ENCODE measurements at places on chromosomes 1 and 21.

DNA sequence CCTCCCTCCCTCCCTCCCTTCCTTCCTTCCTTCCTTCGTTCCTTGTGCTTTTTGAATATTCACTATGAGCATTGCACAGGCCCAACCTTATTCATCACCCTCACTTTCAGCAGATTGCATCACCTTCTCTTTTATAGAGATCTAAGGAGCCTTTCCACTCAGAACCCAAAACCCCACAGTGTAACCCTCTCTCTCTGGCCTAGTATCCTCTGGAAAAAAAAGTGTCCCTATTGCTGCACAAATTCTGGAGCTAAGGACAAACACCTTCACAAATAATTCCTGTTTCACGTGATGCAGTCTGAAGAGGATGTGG lies 25.6 kb downstream of the OR10J5 start:
- H3K36me3 ChIP-seq: no peaks in the 10 kb centered on the region
- no peak for DNase-seq
- H3K27ac ChIP-seq: no peak overlapping the region

DNA sequence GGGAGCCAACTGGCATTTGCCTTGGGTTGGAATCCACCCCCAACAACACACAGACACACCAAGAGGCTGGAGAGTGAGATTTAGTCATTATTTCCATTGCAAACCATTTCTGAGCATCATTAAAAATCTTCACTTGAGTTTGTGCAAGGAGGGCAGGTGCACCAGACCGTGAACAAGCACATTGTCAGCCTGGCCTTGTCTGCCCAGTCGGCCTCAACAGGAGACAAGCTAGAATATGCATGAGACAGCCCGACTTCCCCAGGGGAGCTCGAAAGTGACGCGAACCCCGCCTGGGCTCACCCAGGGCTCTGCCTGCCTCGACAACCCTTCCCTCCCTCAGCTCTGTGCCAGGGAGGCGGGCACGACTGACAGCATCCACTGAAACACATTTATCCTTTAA lies 15.4 kb upstream of the GUCA2B start:
- no peak overlapping the region for H3K4me3 ChIP-seq
- no peaks in the 10 kb centered on the region for H3K36me3 ChIP-seq
- DNase-seq: no peak

DNA sequence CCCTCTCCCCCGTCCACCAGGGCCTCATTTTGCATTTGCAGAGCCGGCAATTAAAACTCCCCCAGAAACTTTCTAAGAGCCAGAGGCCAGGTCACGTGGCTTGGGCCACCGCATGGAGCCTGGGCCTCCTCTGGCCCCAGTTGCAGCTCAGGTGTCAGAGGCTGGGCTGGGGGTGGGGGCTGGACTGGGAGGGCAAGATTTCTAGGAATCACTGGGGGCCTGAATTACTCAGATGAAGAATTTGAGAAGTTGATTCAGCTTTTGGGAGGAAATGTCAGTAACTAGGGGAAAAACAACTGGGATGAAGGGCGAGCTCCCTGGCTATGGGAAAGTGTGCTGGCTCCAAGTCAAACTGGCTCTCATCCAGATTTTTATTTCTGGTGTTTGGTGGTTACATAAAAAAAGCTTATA lies 151.0 kb downstream of the CDC7 start:
- H3K27me3 ChIP-seq: no peaks in the 10 kb centered on the region
- peaks cover 11% of the 10 kb centered on the region for H3K4me1 ChIP-seq
- peak; percentile 76 for DNase-seq
- H3K27ac ChIP-seq: peak overlapping the region; percentile 60

DNA sequence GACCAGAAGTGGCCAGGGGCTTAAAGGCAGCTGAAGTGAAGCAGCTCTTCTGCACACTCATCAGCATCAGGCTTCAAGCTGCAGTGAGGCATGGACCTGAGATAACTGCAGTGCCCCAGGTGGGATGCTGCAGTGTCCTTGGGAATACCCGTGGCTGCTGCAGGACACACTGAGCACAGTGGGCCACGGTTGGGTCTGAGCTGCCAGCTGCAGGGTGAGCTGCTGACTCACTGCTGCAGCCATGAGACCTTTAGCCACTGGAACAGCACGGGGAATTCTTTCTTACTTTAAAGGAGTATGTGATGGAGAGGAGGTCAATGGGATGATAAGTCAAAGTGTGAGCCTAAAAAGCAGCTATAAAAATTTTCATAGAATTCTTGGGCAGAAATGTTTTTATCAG lies 102.1 kb downstream of the XCL2 start:
- peaks cover 12% of the 10 kb centered on the region for H3K4me1 ChIP-seq
- H3K27me3 ChIP-seq: no peaks in the 10 kb centered on the region
- H3K36me3 ChIP-seq: no peaks in the 10 kb centered on the region
- H3K4me3 ChIP-seq: no peak overlapping the region

- peaks cover 62% of the 10 kb centered on the region for H3K4me1 ChIP-seq
- no peaks in the 10 kb centered on the region for H3K27me3 ChIP-seq
- H3K36me3 ChIP-seq: no peaks in the 10 kb centered on the region
- H3K27ac ChIP-seq: peak overlapping the region; percentile 84
- H3K4me3 ChIP-seq: no peak overlapping the region
Observed at GRCh38 chr1:116988908-116989307, 12.7 kb upstream of the CD101 start.

- peaks cover 15% of the 10 kb centered on the region for H3K4me1 ChIP-seq
- H3K27ac ChIP-seq: no peak overlapping the region
- no peaks in the 10 kb centered on the region for H3K27me3 ChIP-seq
- peak; percentile 33 for DNase-seq
- H3K36me3 ChIP-seq: no peaks in the 10 kb centered on the region
- no peak overlapping the region for H3K4me3 ChIP-seq
Observed at GRCh38 chr1:42168763-42169162, 4.2 kb upstream of the GUCA2A start.

- no peak for DNase-seq
- H3K4me1 ChIP-seq: no peaks in the 10 kb centered on the region
- no peaks in the 10 kb centered on the region for H3K36me3 ChIP-seq
- no peak overlapping the region for H3K4me3 ChIP-seq
- no peak overlapping the region for H3K27ac ChIP-seq
Observed at GRCh38 chr21:44730028-44730395, 18.6 kb upstream of the TSPEAR start.

DNA sequence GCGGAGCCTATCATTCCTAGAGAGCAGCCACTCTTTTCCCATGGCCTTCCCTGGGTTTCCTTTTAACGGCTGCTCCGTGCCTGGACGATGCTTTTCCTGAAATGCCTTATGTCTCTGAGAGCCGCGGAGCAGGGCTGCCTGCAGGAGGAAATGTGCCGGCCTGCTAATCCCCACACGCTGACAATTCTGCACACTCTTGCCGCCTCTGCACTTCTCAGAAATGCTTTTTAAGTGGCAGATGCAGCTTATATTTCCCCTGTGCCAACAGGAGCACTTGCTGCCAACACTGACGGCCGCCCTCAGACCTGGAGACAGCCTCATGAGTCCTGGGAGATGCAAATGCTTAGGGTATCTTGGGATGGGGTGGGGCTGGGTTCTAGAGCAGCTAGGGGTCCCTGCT lies 253.2 kb downstream of the GRIK3 start:
- no peak overlapping the region for H3K4me3 ChIP-seq
- H3K27me3 ChIP-seq: peaks cover 23% of the 10 kb centered on the region
- H3K4me1 ChIP-seq: no peaks in the 10 kb centered on the region
- H3K36me3 ChIP-seq: no peaks in the 10 kb centered on the region
- no peak for DNase-seq

DNA sequence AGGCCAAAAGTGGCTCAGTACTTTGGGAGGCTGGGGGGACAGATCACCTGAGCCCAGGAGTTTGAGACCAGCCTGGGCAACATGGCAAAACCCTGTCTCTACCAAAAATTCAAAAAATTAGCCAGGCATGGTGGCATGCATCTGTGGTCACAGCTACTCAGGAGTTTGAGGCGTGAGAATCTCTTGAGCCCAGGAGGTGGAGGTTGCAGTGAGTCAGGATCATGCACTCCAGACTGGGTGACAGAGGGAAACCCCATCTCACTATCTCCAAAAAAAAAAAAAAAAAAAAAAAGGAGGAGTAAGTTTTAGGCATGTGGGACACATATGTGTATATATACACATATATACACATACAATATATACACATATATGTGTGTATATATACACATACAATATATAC lies 165.3 kb upstream of the DPYD start:
- no peak for DNase-seq
- H3K27ac ChIP-seq: no peak overlapping the region
- no peaks in the 10 kb centered on the region for H3K36me3 ChIP-seq

DNA sequence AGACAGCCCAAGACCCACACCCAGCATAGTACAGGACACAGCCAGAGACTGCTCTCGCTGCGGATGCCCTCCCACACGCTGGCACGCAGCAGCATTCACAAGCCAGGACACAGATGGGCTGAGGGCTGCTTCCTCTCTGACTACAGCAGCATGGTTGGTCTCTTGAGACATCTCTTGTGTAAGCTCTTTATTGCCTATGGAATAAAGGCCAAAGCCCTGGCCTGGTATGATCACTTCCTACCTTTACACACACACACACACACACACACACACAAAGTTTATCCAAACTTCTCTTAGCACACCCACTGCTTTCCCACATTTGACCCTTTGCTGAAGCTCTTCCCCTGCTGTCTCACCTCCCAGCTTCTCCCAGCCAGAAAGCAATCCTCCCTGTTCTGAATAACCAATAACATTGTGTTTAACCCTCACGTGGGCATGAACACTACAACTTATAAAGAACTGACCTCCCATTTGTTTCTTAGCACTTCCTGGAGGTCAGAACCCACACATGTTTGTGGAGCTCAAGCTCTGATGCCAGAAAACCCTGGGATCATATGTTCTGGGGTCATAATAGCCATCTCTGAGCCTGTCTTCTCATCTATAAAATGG lies 1.2 kb upstream of the LUZP1 start:
- peak overlapping the region; percentile 91 for H3K27ac ChIP-seq
- peaks cover 45% of the 10 kb centered on the region for H3K4me1 ChIP-seq
- DNase-seq: peak; percentile 88
- no peak overlapping the region for H3K4me3 ChIP-seq
- H3K27me3 ChIP-seq: no peaks in the 10 kb centered on the region

GRCh38 chr1:40676501-40676900 lies 11.0 kb upstream of the RIMS3 start:
- H3K27me3 ChIP-seq: no peaks in the 10 kb centered on the region
- H3K27ac ChIP-seq: no peak overlapping the region
- H3K36me3 ChIP-seq: no peaks in the 10 kb centered on the region
- no peak for DNase-seq

- H3K36me3 ChIP-seq: no peaks in the 10 kb centered on the region
- H3K4me1 ChIP-seq: no peaks in the 10 kb centered on the region
- peaks cover under 1% of the 10 kb centered on the region for H3K27me3 ChIP-seq
- no peak for DNase-seq
Observed at GRCh38 chr1:29641921-29642320, 405.6 kb downstream of the PTPRU start.

GRCh38 chr1:44029260-44029910 lies 1.9 kb downstream of the SLC6A9 start:
- H3K36me3 ChIP-seq: no peaks in the 10 kb centered on the region
- H3K4me1 ChIP-seq: peaks cover 29% of the 10 kb centered on the region
- H3K27me3 ChIP-seq: no peaks in the 10 kb centered on the region
- H3K27ac ChIP-seq: peak overlapping the region; percentile 96
- H3K4me3 ChIP-seq: peak overlapping the region; percentile 86

DNA sequence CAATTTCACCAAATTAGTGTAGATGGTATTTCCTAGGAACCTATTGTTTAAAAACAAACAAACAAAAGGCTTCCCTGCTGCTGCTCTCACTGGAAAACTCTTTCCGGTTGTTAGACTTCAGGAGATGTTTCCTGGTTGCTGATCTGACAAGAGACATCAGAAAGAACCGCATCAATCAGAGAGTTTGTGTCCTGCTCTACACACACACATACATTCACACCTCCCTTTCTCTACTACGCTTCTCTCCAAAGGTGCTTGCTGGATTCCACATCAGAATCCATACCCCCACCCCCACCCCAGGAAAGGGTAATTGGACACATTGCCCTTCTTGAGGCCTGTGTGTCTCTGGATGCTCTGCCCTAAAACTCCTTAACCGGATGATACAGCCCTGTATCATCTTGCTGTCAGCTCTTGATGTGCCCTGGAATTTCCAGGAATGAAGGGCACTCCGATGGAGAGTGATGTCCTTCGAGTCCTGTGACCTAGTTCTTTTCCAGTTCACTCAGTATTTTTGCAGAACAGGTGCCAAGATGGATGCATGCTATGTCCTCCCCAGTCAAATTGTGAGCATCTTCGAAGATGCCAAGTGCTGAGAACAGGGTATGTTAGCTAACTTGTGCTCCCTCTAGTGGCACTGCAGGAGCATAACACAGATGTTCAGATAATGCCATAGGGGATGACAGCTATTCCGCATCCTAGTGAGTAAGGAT lies 113.7 kb upstream of the SLC35F3 start:
- H3K36me3 ChIP-seq: no peaks in the 10 kb centered on the region
- no peak overlapping the region for H3K27ac ChIP-seq
- no peak overlapping the region for H3K4me3 ChIP-seq
- no peaks in the 10 kb centered on the region for H3K4me1 ChIP-seq

GRCh38 chr1:9593492-9594465 lies 5.1 kb downstream of the TMEM201 start:
- DNase-seq: peak; percentile 80
- no peaks in the 10 kb centered on the region for H3K27me3 ChIP-seq
- peaks cover 21% of the 10 kb centered on the region for H3K36me3 ChIP-seq

GRCh38 chr1:33094971-33095604 lies 14.1 kb downstream of the AZIN2 start:
- no peaks in the 10 kb centered on the region for H3K27me3 ChIP-seq
- H3K4me3 ChIP-seq: no peak overlapping the region
- no peaks in the 10 kb centered on the region for H3K36me3 ChIP-seq

DNA sequence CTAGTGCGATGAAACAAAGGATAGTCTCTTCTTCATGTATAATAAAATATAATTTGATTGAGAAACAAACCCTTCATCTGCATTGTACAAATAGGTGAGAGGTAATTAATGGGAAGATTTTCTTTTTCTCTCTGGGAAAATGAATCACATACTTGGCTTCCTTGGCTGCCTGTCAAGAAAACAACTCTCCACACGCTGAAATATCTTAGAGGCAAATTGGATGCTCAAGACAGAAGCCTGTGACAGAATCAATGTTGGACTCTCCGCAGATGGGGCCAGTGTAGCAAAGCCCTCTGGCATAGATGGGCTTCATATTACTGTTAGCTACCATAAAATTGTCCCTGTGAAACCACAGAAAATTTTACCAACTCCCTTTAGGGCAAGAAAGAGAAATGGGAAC lies 186.6 kb downstream of the GRIK1 start:
- no peaks in the 10 kb centered on the region for H3K27me3 ChIP-seq
- no peak overlapping the region for H3K27ac ChIP-seq
- H3K4me1 ChIP-seq: no peaks in the 10 kb centered on the region
- H3K36me3 ChIP-seq: no peaks in the 10 kb centered on the region

Measured in sigmoid colon (tissue), 7 donors.